ENCODE measurements at places on chromosomes 6 and 20. TPM values are rescaled to one million over a fixed set of nuclear protein-coding genes. Genes with fewer than 3 reads are reported as not detected.

Gene TMEM244
- polyA plus RNA-seq = not detected

Gene POPDC3
- 24.4 TPM for polyA plus RNA-seq

DNA sequence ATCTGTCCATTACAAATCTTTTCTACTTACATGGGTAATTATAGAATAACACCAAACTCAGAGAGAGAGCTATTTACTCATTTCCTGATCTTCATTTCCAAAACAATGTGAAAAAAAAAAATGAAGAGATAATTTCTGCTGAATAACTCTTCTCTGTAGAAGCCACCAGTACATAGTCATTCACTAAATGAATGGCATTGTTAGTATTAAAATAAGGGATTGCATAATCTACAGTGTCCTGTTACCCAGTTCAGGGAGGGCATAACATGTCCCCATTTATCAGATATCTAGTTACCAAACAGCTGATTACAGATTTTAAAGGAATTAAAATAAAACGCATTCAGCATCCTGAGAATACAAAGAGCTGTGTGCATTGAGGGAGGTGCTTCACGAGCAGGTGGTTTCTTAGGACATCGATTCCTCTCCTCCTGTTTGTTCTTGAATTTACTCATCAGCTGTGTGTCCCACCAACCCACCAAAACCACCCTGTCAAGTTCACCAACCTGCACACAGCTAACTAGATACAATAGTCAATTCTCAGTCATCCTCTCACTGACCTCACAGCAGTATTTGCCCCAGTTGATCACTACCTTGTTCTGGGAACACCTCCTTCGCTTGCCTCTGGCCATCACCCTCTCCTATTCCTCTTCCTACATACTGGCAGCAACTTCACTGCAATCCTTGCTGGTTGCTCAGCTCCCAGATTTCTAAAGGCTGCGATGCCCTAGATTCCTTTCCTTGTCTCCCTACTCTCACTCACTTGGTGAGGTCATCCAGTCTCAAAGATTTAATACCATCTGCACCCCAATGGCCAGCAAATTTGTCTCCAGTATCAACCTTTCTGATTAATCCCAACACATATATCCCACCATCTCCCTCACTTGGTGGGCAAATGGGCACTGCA is 18.7 kb downstream of the CNKSR3 start:
- DNase-seq = no peak

DNA sequence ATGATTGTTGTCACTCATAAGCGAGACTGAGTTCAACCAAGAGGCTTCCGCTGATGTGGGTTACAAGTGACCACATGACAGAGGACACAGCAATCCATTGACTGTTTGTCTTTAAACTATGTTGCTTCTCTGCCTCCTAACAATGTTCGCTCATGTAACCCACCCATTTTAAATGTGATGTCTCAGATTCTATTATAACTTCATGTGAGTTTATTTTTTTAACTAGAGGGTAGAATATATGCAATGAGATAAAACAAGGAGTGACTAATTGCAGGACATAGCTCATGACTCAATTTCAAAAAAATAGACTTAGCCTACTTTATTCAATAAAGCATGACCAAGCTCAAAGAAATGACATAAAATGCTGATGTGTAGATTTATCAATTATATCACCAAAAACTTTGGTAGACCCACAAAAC is 119.2 kb upstream of the SASH1 start:
- peak; percentile 37 for DNase-seq

Data from mammary epithelial cell (primary cell).